ENCODE measurements at places on chromosomes 11 and 22. TPM values are rescaled to one million over a fixed set of nuclear protein-coding genes. Genes with fewer than 3 reads are reported as not detected.

The ACR gene
- total RNA-seq = not detected

The CNIH2 gene
- 36.8 TPM for total RNA-seq

The NAP1L4 gene
- 156 TPM for total RNA-seq

The CLDN5 gene
- total RNA-seq = 52.7 TPM

The H19 gene
- 29.3 TPM for total RNA-seq

The RTN4R gene
- total RNA-seq = 8.0 TPM

Data from cerebellum (tissue), 4 donors.